Pancreas (tissue), 10 donors: ENCODE measurements at places on chromosomes 11 and 22.
A peak's percentile ranks its signal among the peaks of the same experiment; 100 is the strongest.

GRCh38 chr22:37824674-37825641, 1.8 kb downstream of the GALR3 start:
- DNase-seq, result no peak

- DNase-seq, result peak; percentile 55
Observed at GRCh38 chr22:19062139-19062942, 59.9 kb downstream of the DGCR2 start.

DNA sequence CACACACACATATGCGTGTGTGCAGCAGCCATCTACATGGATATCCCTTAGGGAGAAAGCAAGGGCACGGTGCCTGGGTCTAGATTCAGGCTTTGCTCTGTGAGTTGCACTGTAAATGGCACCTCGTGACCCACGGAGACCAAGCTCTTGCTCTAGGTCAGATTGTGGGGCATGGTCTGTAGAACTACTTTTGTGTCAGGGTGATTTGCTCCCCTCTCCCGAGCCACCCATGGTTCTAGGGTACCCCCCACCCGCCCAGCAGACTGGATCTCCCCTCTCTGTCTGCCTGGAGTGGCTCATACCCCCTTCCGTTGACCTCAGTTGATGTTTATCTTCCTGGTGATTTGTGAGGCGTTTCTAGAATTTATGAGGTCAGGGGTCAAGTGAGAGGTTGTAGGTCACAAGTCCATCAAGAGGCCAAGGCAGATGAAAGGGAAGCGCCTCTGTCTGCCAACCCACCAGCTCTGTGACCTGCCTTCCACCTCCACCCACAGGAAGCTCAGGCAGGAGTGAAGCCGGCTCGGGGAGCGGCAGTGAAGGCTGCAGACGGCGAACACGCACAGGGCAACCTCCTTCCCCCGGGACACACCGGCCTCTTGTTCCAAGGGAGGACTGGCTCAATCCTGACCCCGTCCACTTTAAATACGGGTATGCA, 76.2 kb upstream of the TTLL12 start:
- no peak for DNase-seq

DNA sequence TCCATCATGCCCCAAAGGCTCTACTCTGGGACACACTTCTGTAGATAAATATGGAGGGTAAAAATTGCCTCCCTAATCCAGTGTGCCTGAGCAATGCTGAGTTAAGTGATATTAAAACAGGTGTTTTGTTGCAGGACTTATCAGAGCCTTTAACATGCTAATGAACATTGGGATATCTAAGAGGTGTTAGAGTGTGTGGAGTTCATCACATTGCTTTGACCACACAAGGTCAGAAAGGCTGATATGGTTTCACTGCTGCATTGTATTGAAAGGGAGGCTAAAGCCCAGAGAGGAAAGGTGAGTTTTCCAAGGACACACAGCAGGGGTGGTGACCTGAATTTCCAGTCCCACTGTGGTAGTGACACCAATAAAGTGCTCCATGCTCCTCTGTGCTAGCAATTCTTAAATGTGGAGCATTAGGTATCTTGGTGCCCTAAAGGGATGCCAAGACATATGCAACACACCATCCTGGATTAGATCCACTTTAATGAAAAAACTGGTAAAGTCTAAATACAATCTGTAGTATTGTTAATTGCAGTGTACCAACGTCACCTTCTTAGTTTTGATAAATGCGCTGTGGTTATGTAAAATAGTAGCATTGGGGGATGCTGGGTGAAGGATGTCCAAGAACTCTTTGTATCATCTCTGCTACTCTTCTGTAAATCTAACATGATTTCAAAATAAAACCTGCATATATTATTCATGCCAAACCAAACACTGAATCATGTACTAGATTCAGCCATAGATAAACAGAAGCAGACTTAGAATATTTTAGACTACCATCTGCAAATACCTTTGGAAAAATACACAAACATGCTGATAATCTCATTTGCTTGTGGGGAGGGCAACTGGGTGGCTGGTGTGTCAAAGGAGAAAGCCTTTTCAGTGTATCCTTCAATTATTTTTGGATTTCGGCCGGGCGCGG, 45.8 kb downstream of the MIAT start:
- DNase-seq, result no peak

- no peak for DNase-seq
Observed at GRCh38 chr11:16204261-16204660, 152.1 kb downstream of the SOX6 start.

GRCh38 chr11:117941976-117942654, 12.9 kb upstream of the TMPRSS13 start:
- DNase-seq, result no peak

DNA sequence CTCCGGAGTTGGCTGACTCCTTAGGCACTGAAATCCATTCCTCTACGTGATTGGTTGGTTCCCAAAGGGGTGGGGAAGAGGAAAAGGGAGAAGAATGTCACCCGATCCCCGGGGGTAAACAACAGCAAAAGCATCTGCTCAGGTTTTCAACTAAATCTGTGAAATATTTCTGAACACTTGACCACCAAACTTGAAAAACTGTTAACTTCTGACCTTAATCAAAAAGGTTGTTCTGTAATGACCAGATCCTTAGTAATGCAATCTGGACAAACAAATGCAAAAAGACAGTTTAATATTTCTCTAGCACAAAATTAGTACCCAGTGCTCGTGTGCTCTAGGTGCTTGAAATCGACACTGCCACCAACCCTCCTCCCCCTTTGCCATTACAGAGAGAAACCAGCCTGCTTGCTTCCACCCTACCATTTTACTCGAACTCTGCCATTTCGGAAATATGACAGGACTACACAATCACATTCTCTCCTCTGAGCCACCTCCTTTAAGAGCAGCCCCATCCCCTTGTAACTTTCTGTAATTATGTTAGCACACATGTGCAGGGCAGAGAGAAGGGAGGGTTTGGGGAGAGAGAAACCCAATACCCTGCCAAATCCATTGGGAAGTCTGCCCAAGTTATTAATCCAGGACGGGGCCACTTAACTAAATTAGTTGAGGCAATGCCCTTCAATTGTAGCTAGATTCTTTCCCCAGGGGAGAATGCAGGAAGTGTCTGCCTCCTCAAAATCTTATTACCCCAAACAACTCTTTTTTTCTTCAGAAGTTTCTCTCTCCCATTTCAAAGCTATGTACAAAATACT, 113.8 kb downstream of the RBFOX2 start:
- no peak for DNase-seq

DNA sequence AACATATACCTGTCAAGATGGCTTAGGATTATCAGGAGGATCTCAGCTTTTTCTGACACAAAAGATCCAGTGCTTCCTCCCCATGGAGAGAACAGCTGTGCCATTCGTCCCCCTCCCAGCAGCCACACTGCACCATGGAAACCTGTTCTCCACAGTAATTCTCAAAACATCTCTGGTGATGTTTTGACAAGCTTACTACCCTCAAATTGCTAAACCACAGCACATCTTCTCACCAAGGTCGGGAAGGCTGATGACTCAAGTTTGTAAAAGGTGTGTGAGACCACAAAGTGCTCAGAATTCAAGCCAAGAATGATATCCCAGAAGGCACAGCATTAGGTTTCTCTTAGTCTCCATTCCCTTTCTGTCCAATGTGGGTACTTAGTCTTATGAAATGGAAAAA, 3.9 kb upstream of the RAB38 start:
- DNase-seq, result no peak

DNA sequence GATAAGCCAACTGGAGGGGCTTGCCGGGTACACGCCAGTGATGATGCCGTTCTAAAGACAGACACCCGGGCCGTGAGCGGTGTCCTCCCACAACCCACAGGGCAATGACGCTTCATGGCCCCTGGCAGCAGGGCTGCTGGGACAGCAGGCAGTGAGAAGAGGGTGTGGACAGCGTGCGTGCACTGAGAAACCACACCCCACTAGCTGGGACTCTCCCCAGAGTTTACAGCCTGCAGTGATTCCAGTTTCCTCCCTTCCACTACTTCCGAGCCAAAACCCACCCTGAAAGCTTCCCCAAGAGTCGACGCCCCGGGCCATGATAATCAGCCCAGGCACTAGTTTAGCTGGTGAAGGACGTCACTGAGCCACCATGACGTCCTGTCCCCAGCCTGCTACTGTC, 29.2 kb downstream of the CPT1A start:
- DNase-seq, result no peak

DNA sequence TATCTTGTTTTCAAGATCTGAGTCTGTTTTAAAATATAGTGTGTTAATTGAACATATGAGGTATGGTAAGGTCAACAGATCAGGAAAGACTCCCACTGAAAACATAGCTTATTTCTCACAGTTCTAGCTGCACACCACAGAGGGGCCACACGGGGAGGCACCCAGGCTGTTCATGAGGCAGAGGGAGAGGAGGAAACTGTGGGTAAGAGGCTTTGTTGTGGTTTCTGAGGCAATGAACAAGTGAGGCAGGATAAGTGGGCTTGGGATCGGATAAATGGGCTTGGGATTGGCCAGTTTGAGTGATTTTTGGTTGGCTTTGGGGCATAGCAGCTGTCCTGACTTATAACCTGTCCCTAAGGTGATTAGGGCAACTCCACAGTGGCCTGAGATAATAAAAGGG, 242.1 kb downstream of the LUZP2 start:
- no peak for DNase-seq

DNA sequence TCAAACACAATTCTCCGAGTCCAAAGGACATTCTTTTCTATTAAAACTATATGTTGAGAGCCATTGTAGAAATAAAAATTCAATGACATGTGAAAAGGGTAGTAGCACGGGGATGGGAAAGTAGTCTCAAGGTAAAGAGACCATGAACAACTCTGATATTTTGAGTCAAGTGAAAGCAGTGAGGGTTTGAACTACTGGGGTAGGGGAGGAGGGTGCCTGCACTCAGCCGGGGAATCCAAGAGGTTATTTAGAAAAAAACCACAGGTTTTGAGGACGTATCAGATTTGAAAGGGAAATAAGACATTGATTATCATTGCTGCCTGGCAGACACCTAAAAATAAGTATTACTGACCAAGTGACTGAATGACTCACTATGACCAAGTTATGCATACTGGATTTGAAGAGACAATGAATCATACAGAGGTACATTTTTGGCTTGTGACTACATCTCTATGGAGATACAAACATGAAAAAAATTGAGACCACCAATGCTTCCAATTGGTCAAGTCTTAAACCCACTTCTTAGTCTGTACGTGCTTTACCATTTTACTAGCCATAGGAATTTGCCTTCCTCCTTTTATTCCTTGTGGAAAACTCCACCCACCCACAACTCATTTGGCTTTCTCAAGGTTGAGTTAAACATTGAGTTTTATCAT, 2.2 kb upstream of the OR52H1 start:
- no peak for DNase-seq

- DNase-seq, result no peak
Observed at GRCh38 chr11:17535488-17535887, 8.7 kb downstream of the USH1C start.

DNA sequence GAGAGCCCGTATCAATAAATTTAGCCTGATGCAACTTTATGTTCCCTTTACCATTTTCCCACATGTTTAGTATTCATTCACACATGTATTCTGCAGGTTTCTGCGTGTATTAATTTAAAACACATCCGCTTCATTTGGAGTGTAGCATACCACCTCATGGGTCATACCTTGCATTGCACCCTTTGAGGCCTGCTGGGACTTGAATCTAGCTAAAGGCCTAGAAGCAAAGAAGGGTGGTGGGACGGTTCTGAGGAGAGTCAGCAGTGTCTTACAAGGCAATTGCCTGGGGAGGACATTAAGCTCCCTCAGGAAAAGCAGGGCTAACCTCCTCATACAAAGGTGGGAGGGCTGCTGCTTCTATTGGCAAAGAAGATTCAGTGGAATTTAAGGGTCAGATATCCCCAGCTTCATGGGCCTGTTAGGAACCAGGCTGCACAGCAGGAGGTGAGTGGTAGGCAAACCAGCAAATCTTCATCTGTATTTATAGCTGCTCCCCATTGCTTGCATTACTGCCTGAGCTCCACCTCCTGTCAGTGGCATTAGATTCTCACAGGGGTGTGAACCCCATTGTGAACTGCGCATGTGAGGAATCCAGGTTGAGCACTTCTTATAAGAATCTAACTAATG, 15.9 kb upstream of the SNX19 start:
- DNase-seq, result no peak

GRCh38 chr22:44862281-44862680, 109.9 kb downstream of the ARHGAP8 start:
- no peak for DNase-seq

GRCh38 chr11:75492181-75492820, 33.4 kb downstream of the GDPD5 start:
- no peak for DNase-seq

DNA sequence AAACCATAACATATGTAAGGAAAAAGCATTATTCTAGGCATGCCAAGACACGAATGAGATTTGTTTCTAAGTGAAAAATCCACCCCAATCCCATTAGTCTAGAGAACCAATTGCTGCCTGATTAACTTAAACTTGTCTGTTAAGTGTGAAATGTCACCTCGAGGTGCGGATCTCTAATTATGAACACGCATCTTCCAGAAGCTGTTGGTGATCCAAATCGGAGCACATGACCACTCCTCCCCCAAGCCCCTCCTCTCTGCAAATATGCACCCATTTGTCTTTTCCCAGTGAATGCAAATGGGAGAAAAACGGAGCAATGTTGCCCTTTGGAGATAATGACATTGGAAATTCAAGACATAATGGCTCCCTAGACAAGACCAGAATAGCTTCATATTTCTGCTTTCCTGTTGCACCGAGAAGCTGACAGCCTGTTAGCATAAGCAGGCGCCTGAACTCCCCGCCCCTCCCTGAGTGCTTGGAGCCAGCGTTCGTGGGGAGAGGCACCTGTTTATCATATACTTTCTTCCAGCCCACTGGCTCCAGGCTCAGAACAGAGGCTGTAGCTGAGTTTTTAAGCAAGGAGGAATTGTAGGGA, 6.0 kb upstream of the FXYD6 start:
- no peak for DNase-seq

- no peak for DNase-seq
Observed at GRCh38 chr11:125373426-125374391, 122.4 kb downstream of the FEZ1 start.

- DNase-seq, result no peak
Observed at GRCh38 chr11:128316541-128317227, 270.7 kb downstream of the ETS1 start.

- DNase-seq, result no peak
Observed at GRCh38 chr11:57566905-57567514, 462 bp downstream of the UBE2L6 start.
